H1 (cell line): ENCODE measurements at places on chromosomes 5 and 9. TPM values are rescaled to one million over a fixed set of nuclear protein-coding genes. Genes with fewer than 3 reads are reported as not detected.

Gene PCDHA12
- total RNA-seq = 9.3 and 10.6 TPM in 2 replicates

GRCh38 chr5:89981021-89981420 is 428.5 kb downstream of the CETN3 start:
- no peaks in the 10 kb centered on the region for H3K4me1 ChIP-seq
- H3K27me3 ChIP-seq = no peaks in the 10 kb centered on the region
- no peak overlapping the region for H3K4me3 ChIP-seq
- DNase-seq = no peak
- H3K27ac ChIP-seq = no peak overlapping the region

Gene NSMF
- 55.5 and 56.7 TPM in 2 replicates for total RNA-seq

Gene GIN1
- total RNA-seq = 7.0 and 7.1 TPM in 2 replicates

Gene TSC1
- 39.1 and 46.0 TPM in 2 replicates for total RNA-seq

Gene ALDH1B1
- 78.5 and 78.7 TPM in 2 replicates for total RNA-seq

Gene NMUR2
- not detected in 2 replicates for total RNA-seq

- peaks cover 25% of the 10 kb centered on the region for H3K27me3 ChIP-seq
- DNase-seq = no peak
- H3K4me3 ChIP-seq = peak within 1 kb of the TSS; percentile 68
- no peaks in the 10 kb centered on the region for H3K36me3 ChIP-seq
Observed at GRCh38 chr5:178590141-178590923, at the start of gene COL23A1. COL23A1 (minus strand) TSS chr5:178590393.

DNA sequence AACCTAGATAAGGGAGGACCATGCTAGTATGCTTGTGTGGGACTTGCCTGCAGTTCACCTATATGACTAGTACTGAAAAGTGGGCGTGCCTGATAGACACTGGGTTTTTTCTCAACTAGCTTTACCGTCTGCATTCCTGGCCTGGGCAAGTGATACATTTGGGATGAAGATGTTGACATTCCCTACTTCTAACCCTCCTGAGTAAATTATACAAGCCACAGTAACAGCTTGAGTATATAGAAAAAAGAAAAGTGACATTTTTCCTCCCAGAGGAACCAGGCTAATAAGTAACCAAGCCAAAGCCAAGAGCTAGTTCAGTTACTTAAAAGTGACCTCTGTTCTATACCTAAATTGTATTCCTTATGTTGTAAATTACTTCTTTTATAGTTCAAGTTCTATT is 153.8 kb upstream of the CYLC2 start:
- DNase-seq = no peak
- no peaks in the 10 kb centered on the region for H3K36me3 ChIP-seq
- no peak overlapping the region for H3K27ac ChIP-seq
- H3K4me1 ChIP-seq = no peaks in the 10 kb centered on the region
- H3K4me3 ChIP-seq = no peak overlapping the region
- no peaks in the 10 kb centered on the region for H3K27me3 ChIP-seq

Gene TIGD6
- total RNA-seq = 1.2 and 1.3 TPM in 2 replicates
